ENCODE measurements at places on chromosomes 3 and 15.

DNA sequence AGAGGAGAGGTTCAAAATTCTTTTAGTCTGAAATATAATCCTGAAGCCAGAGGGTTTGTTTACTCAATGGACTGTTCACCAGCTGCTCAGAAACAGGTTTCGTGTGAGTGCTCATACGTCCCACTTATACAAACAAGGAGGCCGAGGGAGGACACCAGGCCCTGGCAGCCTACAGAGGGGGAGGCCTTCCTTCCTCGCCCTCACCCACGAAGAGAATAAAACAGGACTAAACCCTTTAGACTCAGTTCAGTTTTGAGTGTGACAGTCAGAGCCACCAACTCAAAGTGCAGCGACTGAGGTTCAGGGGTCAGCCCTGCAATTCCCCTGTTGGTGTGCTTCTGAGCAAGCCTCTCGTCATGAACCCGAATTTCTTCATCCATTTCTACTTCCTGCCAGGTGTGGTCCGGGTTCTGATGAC is 17.3 kb downstream of the FAM174B start:
- no peak for DNase-seq

DNA sequence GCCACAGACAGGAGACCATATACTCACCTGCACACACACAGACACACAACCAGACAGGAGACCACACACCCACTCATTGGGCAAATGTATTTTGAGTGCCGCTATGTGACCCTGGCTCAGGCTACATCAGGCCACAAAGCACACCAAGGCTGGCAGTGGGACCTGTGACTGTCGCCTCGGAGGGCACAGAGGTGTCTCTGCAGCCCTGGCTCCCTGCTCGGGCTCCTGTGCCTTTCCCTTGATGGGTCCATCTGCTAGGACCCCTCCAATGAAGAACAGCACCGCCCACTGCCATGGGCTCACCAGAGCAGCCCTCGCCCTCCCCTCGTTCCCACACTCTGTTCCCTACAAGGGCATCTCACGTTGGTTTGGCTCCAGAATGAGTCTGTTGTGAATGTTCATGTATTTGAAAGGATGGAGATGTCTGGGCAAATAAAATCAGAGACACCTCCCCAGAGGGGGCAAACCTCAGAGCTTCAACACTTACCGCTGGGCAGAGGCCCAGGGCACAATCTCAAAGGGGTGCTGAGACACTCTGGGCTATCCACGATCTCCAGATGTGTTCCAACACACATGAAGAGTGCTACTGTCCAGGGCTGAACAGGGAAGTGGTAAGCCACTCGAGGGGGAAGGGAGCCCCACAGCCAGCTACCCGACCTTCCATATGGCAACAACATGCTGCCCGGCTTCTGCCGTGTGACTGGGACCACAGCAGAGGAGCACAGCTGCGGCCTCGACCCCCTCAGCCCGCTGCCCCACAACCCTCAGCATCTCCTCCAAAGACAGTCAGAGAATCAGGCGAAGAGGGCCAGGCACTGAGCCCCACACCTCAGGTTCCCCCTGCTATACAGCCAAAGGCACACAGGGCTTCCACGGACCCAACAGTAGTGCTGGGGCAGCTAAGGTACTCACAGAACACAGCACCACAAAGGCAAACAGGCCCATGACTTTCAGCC is 74.9 kb downstream of the OCA2 start:
- no peak for DNase-seq

- no peak for DNase-seq
These were observed 479.5 kb upstream of the AGTR1 start for GRCh38 chr3:148218222-148218621.

DNA sequence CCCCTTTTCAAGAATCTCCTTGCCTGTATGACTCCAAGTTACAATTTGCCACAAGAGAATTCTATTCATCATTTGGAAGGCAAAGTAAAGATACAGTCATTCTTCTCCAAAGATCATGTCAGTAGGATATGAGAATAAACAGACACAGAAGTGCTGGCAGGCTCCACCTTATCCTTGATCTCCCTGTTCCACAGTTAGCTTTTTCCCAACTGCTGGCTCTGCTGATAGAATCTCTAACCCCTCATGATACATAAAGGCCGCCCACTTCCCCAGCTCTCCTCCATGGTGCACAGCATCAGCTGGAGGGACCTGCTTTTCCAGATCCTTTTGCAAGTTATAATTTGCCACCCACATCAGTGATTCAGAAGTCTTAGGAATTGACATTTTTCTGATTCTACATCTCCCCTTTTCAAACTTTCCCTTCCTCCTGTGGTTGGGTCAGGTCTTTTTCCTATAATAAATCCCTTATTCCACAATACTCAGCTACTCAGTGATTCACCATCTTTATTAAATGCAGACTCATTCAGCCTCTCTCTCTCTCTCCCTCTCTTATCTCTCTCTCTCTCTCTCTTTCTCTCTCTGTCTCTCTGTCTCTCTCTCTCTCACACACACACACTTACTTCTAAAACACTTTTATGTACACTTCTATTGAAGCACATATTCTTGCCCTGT is 465.4 kb downstream of the GBE1 start:
- no peak for DNase-seq

- peak; percentile 34 for DNase-seq
These were observed 11.3 kb upstream of the SOX2 start for GRCh38 chr3:181700168-181701087.

DNA sequence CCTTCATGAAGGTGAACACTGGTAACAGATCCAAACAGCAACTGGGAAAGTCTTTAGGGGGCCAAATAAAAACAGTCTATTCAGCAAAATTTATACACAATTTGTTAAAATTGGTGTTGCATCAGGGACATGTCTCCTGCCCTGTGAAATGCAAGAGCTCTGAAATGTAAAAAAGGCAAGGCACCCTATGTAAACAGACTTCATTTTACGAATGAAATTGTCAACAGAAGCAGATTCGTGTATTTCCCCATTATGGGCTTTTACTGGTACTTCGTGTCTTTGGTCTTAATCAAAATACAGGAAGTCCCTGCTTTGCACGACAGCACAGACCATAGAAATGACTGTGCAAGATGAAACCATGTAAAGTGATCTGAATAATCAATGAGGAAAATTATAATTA is 127.3 kb upstream of the THBS1 start:
- no peak for DNase-seq

- DNase-seq = no peak
These were observed 66.7 kb downstream of the FBXL22 start for GRCh38 chr15:63663906-63664305.

GRCh38 chr3:38548154-38548931 is 52.2 kb downstream of the EXOG start:
- no peak for DNase-seq

- no peak for DNase-seq
These were observed 18.2 kb upstream of the ADCY5 start for GRCh38 chr3:123467046-123467445.

- DNase-seq = no peak
These were observed 10.3 kb downstream of the ZBTB47 start for GRCh38 chr3:42663581-42664437.

- no peak for DNase-seq
These were observed 1029.8 kb downstream of the ROBO1 start for GRCh38 chr3:78737988-78738387.

- DNase-seq = no peak
These were observed 94.1 kb upstream of the TP63 start for GRCh38 chr3:189537135-189537534.

DNA sequence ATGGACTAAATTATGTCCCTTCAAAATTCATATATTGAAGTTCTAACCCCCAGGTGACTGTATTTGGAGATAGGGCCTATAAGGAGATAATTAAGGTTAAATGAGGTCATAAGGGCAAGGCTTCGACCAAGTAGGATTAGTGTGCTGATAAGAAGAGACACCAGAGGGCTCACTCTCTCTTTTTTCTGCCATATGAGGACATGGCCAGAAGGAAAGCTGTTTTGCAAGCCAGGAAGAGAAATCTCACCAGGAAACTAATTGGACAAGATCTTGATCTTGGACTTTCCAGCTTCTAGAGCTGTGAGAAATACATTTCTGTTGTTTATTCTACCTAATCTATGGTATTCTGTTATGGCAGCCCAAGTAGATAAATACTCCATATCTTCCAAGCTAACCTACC is 503.6 kb upstream of the NAALADL2 start:
- DNase-seq = no peak

DNA sequence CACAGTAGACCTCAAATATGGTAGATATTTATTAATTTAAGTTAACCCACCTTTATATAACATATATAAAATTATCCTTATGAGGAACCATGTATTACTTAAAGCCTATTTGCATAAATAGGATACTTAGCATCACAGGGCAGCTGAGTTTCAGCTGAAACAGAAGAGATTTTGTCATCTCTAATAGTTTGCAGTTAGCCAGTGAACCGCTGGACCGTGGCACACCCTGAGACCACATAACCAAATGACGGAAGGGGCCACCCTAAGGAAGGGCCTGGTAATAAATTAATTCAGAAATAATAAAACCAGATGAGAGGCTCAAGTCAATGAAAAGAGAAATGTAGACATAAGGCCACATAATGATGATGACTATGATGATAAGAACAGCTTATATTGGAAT is 107.7 kb downstream of the MYO5A start:
- no peak for DNase-seq

DNA sequence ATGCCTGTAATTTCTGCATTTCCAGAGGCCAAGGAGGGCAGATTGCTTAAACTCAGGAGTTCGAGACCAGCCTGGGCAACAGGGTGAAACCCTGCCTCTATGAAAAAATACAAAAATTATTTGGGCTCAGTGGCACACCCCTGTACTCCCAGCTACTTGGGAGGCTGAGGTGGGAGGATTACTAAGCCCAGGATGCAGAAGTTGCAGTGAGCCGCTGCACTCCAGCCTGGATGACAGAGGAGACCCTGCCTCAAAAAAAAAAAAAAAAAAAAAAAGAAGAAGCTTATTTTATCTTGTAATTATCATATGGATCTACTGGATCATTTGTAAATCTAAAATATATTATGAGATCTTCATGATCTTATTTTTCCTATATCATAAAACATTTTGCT is 84.1 kb downstream of the PPCDC start:
- no peak for DNase-seq

DNA sequence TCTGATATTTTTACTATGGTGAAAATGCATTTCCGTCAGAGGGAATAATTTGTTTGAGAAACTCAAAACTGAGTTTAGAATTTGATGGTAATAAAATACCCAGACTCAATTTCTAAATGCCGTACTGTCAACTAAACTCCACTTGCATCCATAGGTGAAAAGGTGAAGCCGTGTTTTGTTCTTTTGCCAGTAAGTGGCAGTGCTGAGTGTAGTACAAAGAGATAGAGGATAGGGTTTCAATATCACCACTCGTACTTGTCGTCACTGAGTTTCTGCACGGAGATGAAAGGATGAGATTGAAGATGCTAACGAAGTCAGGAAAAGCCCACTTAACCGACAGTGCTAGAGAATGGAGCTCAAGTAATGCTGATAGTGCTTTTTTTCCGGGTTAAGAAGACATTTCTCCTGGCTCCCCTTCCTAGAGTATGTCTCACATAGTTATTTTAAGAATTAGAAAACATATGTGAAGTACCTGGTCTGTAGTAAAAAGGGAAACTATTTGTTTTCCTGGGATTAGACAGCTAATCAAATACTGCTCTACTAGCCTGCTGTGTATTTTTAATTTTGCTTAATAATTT is 345.1 kb downstream of the IL5RA start:
- DNase-seq = no peak

GRCh38 chr15:63238796-63239195 is 38.6 kb upstream of the APH1B start:
- DNase-seq = no peak

DNA sequence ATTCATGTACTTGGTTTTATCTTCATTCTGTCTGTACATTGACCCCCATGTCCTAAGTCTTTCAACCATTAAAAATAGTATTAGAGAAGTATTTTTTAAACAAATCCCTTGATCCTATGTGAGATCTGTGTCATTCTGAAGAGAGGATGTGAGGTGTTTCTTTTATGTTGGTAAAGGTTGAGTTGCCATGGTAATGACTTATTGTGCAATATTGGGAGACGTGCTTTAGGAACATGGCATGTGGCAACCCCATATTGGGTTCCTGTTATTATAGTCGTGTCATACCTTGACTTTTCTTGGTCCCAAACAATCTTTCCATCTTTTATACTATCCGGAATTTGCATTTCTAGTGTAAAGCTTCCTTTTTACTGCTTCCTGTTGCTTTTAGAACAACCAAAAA is 203.1 kb downstream of the KCNAB1 start:
- no peak for DNase-seq

DNA sequence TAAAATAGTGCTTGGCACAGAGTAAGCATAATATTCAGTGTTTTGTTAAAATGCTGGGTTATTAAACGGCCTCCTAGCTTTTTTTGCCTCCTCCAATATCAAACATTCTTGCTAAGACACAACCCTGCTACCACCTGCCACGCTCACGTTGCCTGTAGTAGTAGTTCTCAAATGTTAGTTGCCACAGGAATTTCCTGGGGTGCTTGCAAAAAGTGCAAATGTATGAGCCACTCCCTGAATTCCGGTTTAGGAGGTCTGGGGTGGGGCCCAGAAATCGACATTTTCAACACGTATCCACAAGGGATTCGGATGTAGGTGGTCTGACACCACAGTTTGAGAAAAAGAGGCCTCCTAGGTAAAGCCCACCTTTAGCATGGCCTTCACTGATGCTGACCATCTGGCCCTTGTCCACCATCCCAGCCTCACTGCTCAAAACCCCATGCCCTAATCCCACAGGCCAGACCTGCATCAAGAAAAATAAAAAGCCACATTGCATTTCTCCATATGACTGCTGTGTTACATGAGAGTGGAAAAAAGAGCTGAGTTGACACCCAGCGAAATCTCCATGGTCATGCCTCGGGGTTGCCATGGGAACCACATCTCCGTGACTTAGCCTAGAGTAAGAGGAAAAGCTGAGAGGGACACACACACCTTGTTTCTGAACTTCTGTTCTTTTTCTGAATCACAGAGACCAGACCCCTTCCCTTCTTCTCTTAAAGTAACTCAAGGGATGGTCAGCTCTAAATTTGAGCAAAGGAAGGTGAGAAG is 116.4 kb upstream of the HES1 start:
- DNase-seq = no peak

GRCh38 chr15:62079594-62079993 is 12.8 kb downstream of the C2CD4A start:
- no peak for DNase-seq

GRCh38 chr15:63504979-63505841 is 817 bp downstream of the USP3 start:
- peak; percentile 53 for DNase-seq

GRCh38 chr3:186152361-186152798 is 43.5 kb upstream of the ETV5 start:
- DNase-seq = no peak

DNA sequence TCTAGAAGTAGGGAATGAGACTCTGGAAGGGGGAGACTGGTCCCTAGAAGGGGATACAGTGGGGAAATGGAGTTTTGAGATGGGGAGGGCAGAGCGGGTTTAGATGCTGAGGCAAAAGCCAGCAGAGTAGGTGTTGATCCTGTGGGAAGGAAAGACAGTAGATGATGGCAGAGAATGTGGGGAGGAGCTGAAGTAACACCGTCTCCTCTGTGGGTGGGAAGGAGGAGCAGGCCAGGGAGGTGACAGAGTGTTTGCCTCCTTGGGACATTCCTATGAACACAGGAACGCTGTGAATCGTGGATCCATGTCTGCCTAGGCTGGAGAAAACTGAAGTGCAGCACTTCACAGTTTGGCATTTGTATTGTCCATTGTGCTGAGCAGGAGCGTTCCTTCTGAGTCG is 20.4 kb downstream of the GRK7 start:
- DNase-seq = no peak
